Bronchus fibroblast of lung (primary cell): ENCODE measurements at places on chromosomes 5 and 9. TPM values are rescaled to one million over a fixed set of nuclear protein-coding genes. Genes with fewer than 3 reads are reported as not detected.

ANKRD31 gene
- under 0.01 TPM in 2 replicates for total RNA-seq

LCN2 gene
- not detected in 2 replicates for total RNA-seq

FBN2 gene
- total RNA-seq, result 52.6 and 57.0 TPM in 2 replicates

NEUROG1 gene
- total RNA-seq, result not detected in 2 replicates

IL7R gene
- total RNA-seq, result 12.9 and 14.0 TPM in 2 replicates

SLC22A4 gene
- total RNA-seq, result 1.7 and 2.1 TPM in 2 replicates

VLDLR gene
- total RNA-seq, result 5.1 and 5.7 TPM in 2 replicates

NRARP gene
- total RNA-seq, result 0.45 and 1.7 TPM in 2 replicates

PCDHB2 gene
- 0.34 and 0.45 TPM in 2 replicates for total RNA-seq

SLCO6A1 gene
- not detected in 2 replicates for total RNA-seq

WNK2 gene
- under 0.01 TPM in 1 of 2 replicates, not detected in the other for total RNA-seq

TMC1 gene
- total RNA-seq, result 0.45 TPM in 1 of 2 replicates, not detected in the other

FOXD4L6 gene
- under 0.01 TPM in 1 of 2 replicates, not detected in the other for total RNA-seq

PLPP7 gene
- total RNA-seq, result 3.7 TPM in 2 replicates

NUTM2F gene
- total RNA-seq, result not detected in 2 replicates

FAM120A gene
- 62.9 and 64.7 TPM in 2 replicates for total RNA-seq
